AG04449 (cell line): ENCODE measurements at places on chromosomes 6 and 20.

- no peak for DNase-seq
Measured at GRCh38 chr6:107956586-107957307, 1.3 kb downstream of the SEC63 start.

DNA sequence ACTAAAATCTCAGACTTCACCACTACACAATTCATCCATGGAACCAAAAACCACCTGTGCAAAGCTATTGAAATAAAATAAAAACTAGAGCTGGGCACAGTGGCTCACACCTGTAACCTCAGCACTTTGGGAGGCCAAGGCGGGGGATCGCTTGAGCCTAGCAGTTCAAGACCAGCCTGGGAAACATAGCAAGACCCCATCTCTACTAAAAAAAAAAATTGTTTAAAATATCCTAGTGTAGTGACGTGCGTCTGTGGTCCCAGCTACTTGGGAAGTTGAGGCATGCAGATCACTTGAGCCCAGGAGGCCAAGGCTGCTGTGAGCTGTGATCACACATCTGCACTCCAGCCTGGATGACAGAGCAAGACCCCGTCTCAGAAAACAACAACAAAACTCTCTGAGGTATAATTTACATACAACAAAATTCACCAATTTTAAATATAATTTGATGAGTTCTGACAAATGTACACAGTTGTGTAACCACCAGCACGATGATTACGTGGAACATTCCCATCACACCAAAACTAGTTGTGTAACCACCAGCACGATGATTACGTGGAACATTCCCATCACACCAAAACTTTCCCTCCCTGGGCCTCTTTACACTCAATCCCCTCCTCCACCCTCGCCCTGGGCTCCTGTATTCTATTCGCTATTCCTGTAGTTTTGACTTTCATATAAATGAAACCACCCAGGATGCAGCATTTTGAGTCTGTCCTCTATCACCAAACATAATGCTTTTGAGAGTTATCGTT, 107.5 kb downstream of the TAF4 start:
- no peak for DNase-seq

DNA sequence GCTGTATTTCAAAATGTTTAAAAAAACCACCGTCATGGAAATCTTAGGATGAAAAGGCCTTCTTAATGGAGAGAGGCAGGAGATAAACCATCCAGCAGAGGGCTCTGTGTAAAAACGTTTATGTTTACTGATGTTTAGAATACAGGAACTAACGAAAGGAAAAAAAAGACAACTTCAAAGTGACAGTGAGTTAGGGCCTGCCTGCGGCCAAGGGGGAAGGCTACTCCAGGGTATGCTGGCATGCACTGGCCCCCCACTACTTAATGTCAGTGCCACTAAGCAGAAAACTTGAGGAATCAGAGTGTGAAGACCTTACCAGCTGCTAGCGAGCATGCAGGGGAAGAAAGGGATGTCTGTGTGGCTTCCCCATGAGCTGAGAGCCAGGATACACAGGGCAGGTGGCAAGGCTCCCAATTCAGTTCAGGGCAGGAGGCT, 47.7 kb downstream of the AKAP7 start:
- no peak for DNase-seq

GRCh38 chr6:132188556-132189264, 212.6 kb downstream of the MOXD1 start:
- no peak for DNase-seq

GRCh38 chr6:15254070-15254975, 8.5 kb downstream of the JARID2 start:
- DNase-seq = no peak

- DNase-seq = no peak
Measured at GRCh38 chr6:20261685-20262084, 49.4 kb upstream of the MBOAT1 start.

DNA sequence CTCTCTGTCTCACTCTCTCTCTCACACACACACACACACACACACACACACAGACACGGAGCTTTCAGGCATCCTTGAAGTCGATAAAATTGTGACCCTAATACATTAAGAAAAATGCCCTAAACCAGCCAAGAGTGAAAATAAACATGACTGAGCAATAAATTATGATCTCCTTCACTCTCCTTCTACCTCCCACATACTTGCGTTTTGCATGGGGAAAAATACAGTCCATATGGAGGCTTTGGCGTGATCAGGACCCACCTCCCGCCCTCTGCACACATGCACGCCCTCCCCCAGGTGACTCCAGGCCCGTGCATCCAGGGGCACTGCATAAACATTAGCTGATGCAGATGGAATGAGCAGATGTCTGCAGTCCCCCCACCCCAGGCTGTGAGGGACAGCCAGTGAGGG, 114.2 kb upstream of the JARID2 start:
- no peak for DNase-seq

DNA sequence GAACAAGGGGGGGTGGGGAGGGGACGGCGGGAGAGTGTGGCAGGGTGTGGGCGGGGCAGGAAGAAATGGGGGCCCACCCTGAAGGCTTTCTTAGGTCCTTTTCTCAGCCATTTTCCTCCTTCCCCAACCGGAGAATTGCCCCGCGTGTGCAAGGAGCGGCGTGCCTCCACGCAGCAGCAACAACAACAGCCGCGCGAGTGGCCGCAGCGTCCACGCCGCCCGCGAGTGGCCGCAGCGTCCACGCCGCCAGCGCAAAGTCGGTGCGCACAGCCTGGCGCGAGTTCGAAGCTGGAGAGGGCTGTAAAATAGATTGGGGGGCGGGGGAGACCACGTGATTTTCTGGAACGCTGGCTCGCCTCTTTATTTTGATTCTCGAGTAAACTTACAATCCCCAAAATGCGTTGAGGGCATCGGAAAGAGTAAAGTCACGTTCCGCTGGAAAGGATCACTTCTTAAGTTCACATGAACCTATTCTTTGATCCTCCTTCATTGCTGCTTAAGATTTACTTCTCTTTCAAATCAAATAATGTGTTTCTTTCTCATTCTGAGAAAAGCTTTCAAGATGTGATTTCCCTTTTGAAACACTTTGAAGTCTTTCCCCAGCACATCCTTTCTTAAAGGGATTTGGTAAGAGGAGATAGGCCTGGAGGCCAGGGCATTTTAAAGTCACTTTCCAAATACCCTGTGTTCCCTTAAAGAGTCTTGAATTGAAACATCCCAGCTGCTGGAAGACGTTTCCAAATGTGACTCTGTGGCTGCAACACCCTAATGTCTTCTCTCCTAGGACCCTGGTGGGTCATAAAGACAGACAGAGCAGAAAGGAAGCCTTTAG, 66.7 kb upstream of the ZNF217 start:
- no peak for DNase-seq

DNA sequence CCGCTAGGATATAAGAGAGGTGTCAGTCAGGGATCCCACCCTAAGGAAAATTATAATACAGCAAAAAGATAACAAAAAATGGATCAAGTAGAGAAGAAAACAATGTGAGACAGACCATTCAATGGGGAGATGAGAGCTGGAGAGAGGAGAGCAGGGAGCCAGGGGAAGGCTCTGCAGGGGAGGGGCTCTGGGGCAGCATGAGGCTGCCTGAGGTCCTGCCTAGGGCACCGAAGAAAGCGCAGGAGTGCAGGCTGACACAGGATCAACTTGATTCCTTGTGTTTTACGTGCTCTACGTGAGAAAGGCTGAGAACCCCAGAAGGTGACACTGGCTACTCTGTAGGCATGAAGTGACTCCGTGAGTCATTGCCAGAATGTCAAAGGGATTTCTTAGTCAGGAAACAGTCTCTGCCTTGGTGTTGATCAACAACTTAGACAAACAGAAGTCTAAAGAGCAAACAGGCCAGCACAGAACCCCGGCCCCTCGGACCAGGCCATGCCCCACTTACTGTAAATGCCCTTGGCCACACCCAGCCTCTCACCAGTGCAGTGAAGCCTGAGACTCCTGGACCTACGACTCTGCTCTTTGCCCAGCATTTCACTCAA, 290.1 kb upstream of the PRDM1 start:
- DNase-seq = no peak

- no peak for DNase-seq
Measured at GRCh38 chr6:105257340-105257739, 77.5 kb upstream of the POPDC3 start.

DNA sequence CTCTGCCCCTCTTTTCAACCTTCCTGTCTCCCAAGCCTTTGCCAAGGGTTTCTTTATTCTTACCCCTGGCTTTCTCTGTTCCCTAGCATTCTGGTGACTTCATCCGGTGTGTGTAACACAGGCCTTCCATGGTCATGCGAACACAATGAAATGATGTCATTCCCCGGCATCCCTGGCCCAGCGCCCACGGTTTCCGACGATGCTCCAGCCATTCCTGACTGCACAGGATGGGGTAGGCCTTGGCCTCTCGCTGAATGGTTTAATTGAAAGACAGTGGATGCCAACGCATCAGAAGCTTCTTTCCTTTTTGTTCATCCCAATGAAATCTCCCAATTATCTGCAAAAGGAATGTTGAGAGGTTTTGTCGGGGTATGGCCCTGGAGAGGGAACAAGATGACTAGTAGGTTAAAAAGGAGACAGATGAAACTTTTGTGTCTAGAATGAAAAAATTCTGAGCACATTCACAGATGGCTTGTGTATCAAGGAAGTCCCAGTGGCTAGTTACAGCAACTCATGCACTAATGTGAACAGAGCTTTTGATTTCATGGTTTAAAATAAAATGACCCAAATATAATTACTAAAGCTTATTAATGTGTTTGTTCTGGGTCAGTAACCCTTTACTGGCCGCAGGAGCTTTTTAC, 655.0 kb downstream of the QKI start:
- DNase-seq = no peak

DNA sequence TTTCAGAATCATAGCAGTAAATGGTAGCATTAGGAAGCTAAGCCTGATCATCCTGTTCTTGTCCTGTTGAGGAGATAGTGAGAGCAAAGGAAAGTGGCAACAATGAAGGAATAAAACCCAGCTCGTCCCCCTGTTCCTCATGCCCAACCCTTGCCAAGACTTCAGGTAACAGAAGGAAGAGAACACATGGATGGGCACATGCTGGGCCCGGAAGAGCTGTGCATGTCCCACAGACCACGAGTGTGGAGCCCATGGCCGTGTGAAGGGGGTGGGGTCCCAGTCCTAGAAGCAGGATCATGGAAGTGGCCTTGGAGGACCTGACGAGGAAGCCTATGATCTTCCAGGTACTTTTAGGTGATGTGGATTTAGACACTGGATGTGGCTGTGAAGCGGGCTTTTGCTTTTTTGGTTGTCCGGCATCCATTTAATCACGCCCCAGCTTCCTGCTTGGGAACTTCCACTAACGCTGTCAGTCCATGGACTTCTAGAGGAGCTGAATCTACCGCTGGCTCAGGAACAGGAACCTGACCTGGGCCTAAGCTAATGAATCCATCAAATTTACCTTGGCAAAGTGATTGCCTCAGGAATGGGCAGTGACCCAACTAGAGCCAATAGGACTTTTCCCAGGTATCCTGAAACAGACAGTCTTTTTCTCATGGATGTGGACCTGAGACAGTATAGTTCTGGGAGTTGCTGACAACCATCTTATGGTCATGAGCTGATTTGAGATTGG, 79.3 kb upstream of the ARMC2 start:
- no peak for DNase-seq

- DNase-seq = no peak
Measured at GRCh38 chr6:43972179-43972912, 154.9 kb downstream of the MRPL14 start.
